ENCODE measurements at places on chromosomes 7 and 10.

GRCh38 chr7:96069401-96069800 is 252.5 kb downstream of the SLC25A13 start:
- no peak for DNase-seq

DNA sequence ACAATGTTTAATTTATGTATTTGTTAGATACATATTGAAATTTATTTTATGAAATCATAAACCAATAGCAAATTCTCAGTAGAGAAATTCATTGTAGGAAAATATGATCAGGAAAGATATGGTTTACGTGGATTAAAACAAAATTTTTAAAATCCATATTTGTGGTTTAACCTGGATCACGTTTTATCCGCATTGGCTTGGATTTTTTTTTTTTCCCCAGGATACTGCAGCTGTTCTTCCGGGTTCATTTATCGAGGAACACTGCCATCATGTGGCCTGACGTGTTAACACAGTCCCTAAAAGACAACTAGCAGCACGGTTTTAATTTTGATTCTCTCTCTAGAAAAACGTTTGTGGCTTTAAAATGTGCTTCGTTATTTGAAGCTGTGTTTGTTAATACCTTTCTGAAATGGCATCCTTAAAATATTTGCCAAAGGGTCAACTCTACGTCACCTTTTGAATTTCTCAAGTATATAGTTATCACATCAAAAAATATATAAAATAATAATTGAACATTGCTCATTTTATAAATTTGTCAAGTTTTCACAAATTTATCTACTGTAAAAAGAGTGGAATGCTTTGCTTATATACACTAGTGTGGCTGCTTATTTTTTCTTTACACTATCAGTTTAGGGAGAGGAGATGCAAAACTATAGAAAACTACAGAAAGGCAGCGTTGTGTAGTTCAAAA is 8.7 kb upstream of the ASB4 start:
- no peak for DNase-seq

DNA sequence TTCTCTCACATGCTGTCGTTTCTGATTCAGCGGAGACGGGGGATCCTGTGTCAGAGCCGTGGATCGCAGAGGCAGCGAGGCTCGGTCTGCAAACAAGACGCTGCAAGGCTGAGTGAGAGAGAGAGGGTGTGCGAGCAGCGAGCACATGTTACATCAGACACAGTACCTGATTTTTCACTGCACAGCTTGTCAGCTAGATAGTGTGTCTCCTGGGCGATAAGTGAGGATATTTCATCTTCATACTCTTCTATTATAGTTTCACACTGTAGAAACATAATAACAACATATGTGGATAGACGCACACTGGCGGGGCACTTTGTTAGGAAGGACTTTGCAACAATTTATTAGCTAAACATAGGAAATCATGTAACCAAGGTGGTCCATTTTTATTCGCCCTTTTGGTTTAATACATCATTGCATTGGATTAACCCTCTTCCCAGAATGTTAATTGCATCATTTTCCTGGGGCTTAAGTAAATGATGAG is 39.5 kb downstream of the CNPY1 start:
- no peak for DNase-seq

DNA sequence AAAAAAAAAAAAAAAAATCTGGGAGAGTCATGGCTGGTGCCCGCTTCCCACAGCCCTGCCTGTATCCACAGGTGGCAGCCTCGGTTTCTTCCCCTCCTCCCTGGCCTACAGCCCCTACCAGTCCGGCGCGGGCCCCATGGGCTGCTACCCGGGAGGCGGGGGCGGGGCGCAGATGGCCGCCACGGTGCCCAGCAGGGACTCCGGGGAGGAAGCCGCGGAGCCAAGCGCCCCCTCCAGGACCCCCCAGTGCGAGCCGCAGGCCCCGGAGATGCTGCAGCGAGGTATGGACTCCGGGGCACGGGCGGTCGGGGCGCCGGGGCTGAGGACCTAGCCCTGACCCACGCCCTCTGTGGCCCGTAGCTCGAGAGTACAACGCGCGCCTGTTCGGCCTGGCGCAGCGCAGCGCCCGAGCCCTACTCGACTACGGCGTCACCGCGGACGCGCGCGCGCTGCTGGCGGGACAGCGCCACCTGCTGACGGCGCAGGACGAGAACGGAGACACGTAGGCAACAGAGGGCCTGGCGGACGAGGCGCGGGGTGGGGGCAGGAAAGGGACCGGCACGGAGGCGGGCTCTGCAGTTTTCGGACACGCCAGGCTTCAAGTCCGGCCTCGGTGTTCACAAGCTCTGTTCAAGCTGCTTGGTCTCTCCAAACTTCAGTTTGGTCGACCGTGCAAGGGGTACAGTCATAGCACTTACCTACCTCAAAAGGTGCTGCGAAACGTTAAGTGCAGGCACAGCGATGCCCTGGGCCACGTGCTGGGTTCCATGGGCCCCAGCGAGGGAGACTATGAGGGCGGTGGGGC is 3.9 kb downstream of the NFKB2 start:
- peak; percentile 26 for DNase-seq

GRCh38 chr7:151382079-151382885 is 27.6 kb downstream of the WDR86 start:
- DNase-seq = no peak

- DNase-seq = no peak
Observed at GRCh38 chr10:127302343-127302742, 106.0 kb upstream of the INSYN2A start.

DNA sequence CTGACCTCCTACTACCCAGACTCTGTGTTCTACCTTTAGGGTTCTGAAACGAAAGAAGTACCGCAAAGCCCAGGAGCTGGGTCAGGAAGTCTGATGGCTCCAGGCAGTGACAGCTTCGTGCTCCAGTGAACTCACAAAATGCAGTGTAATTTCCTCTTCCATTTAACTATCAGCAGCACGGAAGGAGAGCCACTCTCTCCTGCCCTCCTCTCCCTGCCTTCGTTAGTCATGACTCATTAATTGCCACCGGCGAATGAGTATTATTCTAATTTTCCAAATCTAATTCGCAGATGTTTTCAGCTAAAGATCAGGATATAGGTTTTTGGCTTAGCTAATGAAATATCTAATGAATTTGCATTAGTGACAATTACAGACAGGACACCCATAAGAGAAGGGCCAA is 1262.0 kb downstream of the TYW1 start:
- no peak for DNase-seq

GRCh38 chr7:125127304-125127703 is 197.7 kb upstream of the POT1 start:
- DNase-seq = no peak

GRCh38 chr10:35306852-35307251 is 29.5 kb upstream of the CCNY start:
- DNase-seq = peak; percentile 90

- DNase-seq = no peak
Observed at GRCh38 chr10:127017541-127018297, 112.5 kb downstream of the DOCK1 start.

DNA sequence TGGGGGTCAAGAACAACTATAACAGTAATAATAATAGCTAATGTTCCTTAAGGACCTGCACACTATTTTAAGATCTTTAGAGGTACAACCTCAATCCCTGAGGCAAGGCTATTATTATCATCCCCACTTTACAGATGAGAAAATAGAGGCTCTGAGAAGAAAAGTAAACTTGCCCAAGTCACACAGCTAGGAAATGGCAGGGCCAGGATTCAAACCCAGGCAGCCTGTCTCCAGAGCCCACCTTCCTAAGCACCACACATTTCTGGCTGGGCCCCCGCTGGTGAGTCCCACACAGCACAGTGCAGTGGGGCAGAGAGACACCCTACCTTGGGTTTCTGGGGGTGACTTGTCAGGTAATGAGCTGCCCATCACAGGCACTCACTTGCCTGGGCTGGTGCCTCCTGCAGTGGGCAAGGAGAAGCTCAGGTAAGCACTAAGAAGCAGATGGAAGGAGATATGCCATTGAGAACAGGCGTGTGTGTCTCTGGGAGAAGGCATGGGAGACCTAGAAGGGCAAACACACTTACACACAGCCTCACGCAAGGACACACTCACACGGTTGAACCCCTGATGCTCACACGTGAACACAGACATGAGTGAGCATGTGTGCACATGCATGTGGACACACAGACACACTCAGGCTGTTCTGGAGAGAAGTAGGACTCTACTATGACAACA is 104.4 kb upstream of the ZMIZ1 start:
- no peak for DNase-seq

DNA sequence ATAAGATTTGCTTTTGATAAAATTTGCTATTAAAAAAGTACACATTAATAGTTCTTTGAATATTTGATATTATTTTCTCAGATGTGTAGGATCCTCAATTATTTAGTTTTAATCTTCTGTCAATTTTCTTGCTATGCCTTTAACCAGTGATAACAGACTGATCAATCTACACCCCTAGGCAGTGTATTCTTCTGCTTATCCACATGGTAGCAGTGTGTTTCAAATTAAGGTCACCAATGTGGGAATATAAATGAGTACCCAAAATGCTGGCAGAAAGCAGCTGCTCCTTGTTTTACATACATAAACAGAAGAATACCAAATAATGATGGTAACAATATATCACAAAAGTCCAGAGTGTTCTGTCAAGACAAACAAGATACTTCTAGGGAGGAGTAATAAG is 87.0 kb downstream of the SKAP2 start:
- no peak for DNase-seq

DNA sequence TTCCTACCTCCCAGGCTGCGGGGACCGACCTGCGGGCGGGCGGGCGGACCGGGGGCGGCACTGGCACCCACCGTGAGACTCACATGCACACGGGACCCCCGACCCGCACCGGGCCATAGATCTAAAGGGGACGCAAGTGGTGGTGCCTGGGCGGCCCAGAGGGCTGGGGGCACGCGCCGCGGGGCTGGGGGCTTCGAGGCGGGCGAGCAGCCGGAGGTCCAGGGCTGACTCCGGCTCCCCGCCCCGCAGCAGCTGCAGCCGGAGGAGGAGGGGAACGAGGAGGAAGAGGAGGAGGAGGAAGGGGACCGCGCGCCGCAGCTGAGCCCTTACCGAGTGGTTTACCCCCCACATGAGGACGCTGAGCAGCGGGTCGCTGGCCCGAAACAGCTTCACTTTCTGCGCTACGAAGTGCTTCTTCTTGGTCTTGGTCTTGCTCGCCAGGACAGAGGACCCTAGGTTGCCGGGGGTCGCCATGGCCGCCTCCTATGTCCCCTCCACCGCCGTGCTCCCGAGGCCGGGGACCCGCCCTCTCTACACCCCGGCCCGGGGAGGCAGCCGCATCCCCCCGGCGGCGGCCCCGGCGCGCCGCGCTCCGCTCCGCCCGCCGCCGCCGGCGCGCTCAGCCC is 412 bp downstream of the PIP4K2A start:
- no peak for DNase-seq

DNA sequence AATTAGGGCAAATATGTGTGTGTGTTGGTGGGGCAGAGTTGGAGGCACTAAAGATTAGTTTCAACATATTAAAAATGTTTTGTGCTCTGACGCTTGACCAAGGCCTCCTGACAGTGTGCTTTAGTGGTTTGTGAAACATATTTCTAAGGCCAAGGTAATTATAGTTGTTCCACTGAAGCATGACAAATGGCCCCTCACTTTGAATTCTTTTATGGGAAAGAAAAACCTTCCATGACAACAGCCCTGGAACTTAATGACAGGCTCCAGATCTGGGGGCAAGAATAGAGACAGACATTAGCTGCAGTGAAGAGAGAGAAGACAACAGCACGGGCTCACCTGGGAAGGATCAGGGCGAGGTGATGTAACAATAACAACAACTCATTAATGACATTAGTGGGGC is 155.8 kb downstream of the CHN2 start:
- no peak for DNase-seq

DNA sequence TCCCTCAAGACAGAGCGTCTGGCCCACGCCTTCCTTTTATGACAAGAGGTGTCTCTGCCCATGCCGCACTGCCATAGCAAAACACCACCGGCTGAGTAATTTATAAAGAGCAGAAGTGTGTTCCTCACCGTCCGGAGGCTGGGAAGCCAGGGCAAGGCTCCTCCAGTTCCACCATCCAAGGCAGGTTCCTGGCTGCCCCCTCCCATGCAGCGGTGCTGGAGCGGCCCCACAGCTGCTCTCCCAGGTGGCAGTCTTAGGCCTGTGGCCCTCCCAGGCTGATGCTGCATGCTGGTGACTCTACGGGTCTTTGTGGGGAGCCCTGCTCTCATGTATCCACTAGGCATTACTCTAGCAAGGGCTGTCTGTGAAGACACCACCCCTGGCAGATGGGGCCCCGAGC is 113.1 kb downstream of the TCERG1L start:
- no peak for DNase-seq

DNA sequence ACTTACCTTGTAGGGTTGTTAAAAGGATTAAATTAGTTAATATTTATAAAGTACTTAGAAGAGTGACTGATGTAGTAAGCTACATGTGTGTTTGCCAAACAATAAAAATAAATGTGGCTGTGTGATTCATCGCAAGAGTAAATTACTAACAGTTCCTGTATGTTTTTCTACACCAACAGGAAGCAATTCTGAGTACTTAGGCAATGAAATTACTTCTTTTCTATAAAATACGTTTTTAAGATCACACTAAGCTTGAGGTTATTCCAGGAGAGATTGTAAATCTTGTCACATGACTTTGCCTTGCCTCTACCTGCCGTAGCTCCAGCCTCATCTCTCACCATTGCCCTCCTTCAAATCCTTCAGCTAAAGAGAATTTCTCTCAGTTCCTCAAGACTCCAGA is 18.1 kb upstream of the GSTK1 start:
- peak; percentile 58 for DNase-seq

DNA sequence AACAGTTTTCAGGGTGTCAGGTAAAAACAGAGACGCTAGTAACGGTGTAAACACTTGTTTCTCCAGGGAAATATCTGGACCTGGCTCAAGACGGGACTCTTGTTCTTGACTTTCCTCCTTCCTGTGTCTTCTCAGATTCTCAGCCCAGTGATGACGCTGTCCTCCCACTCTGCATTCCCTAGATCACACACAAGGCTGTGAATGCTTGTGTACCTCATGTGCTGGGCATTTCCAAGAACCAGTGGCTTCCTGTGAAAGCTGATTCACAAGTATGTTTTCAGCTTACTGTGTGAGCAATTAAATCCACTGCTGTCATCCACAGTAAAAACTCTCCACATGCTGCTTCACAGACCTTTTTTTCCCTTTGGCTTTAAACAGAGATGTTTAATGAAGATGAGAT is 193.8 kb upstream of the DPP6 start:
- no peak for DNase-seq
